ENCODE measurements at places on chromosomes 6 and 20. TPM values are rescaled to one million over a fixed set of nuclear protein-coding genes. Genes with fewer than 3 reads are reported as not detected.

EYA4 gene
- 3.5 TPM for total RNA-seq

DEF6 gene
- total RNA-seq: 2.1 TPM

UBE2C gene
- total RNA-seq: 7.6 TPM

CST4 gene
- not detected for total RNA-seq

FOXF2 gene
- 2.3 TPM for total RNA-seq

KHDC1 gene
- total RNA-seq: 7.8 TPM

AIF1 gene
- 22.6 TPM for total RNA-seq

SCUBE3 gene
- 3.9 TPM for total RNA-seq

PSORS1C2 gene
- not detected for total RNA-seq

CDH4 gene
- 21.9 TPM for total RNA-seq

FAM210B gene
- 17.3 TPM for total RNA-seq

ADGB gene
- total RNA-seq: 2.5 TPM

PDCD2 gene
- total RNA-seq: 40.6 TPM

SNRPB gene
- 34.4 TPM for total RNA-seq

PLCB4 gene
- 41.1 TPM for total RNA-seq

PTK6 gene
- not detected for total RNA-seq

HLA-G gene
- not detected for total RNA-seq

GPX5 gene
- total RNA-seq: not detected

PDE10A gene
- total RNA-seq: 213 TPM

SPATA2 gene
- total RNA-seq: 3.2 TPM

STMND1 gene
- 0.92 TPM for total RNA-seq

TAP1 gene
- total RNA-seq: 8.3 TPM

WFDC5 gene
- not detected for total RNA-seq

SPATS1 gene
- 1.2 TPM for total RNA-seq

EYS gene
- total RNA-seq: 1.4 TPM

KPNA5 gene
- 35.3 TPM for total RNA-seq

KDM1B gene
- total RNA-seq: 48.2 TPM

ANKRD6 gene
- total RNA-seq: 66.2 TPM

IL17A gene
- not detected for total RNA-seq

ANGPT4 gene
- 0.23 TPM for total RNA-seq

ITPR3 gene
- total RNA-seq: 1.8 TPM

CD109 gene
- 2.3 TPM for total RNA-seq

MOG gene
- total RNA-seq: 1.4 TPM

OPN5 gene
- total RNA-seq: not detected

GPANK1 gene
- 12.0 TPM for total RNA-seq
